ENCODE measurements at places on chromosomes 5 and 9. TPM values are rescaled to one million over a fixed set of nuclear protein-coding genes. Genes with fewer than 3 reads are reported as not detected.

Gene IRX4
- polyA plus RNA-seq: not detected

Gene ADAMTS12
- polyA plus RNA-seq: 25.6 TPM

Gene CTXN3
- polyA plus RNA-seq: not detected

Gene DBH
- not detected for polyA plus RNA-seq

Gene PLPPR1
- not detected for polyA plus RNA-seq

Gene ADAMTS2
- polyA plus RNA-seq: 80.0 TPM

Gene IFT74
- polyA plus RNA-seq: 6.6 TPM

Gene C9orf50
- 0.20 TPM for polyA plus RNA-seq

Data from BJ (cell line).